ENCODE measurements at places on chromosomes 2 and 18.

GRCh38 chr2:109531896-109532727, 81.7 kb downstream of the SEPTIN10 start:
- no peak for DNase-seq

GRCh38 chr2:156436497-156437085, 412 bp downstream of the GPD2 start:
- peak; percentile 35 for DNase-seq

- DNase-seq: no peak
These were observed 1877.7 kb upstream of the LRRTM1 start for GRCh38 chr2:82182270-82182669.

GRCh38 chr2:100820273-100820522, 259 bp downstream of the NPAS2 start:
- no peak for DNase-seq

DNA sequence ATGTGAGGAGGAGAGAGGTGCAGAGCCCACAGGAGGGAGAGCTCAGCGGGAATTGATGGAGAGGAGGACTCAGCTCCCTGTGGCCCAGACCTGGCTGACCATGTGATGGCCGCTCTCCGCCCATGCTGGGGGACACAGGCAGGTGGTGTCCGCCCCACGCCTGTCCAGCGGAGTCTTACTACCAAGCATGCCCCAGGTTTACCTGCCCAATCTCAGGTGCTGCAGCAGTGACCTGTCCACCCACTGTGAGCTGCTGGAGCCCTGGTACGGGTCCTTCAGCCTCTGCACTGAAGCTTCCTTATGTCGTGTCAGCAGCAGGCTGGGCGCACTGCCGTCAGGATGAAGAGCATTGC, 170.8 kb downstream of the RTP5 start:
- DNase-seq: no peak

GRCh38 chr18:69127873-69128500, 272.7 kb upstream of the DOK6 start:
- no peak for DNase-seq

GRCh38 chr2:139078376-139078775, 298.2 kb upstream of the NXPH2 start:
- DNase-seq: no peak

GRCh38 chr2:163682695-163683094, 53.1 kb downstream of the FIGN start:
- DNase-seq: peak; percentile 5

- DNase-seq: no peak
These were observed 366.8 kb downstream of the TGIF1 start for GRCh38 chr18:3816610-3817363.

DNA sequence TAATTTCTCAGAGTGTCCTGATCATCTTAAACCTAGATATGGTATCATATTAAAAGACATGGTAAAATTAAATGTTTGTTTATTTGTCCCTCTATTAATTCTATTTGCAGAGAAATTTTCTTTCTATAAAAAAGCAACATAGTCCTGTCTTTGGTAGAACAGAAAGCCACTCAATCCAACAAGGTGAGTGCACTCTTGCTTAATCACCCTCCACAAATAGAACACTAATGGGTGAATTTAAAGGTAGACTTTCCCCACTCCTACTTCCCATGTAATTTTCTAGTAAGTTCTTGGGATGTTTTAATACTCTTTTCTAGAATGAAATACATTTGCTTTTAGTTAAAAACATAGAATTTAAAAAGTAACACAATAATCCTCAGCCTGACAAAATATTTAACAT, 97.7 kb downstream of the PIGN start:
- no peak for DNase-seq

- no peak for DNase-seq
These were observed 14.8 kb downstream of the WDFY1 start for GRCh38 chr2:223930103-223930976.

Data from NAMALWA (cell line).